ENCODE measurements at places on chromosomes 13 and 19. TPM values are rescaled to one million over a fixed set of nuclear protein-coding genes. Genes with fewer than 3 reads are reported as not detected.

Gene PAN3
- 18.0 TPM for total RNA-seq

Gene REXO1
- 5.6 TPM for total RNA-seq

Gene PCDH8
- total RNA-seq = not detected

Gene SLAIN1
- total RNA-seq = 1.4 TPM

Gene RGCC
- total RNA-seq = 17.0 TPM

Gene MEDAG
- total RNA-seq = 1.1 TPM

Gene COL4A2
- 97.1 TPM for total RNA-seq

Gene ADGRE3
- total RNA-seq = under 0.01 TPM

Gene KLK4
- not detected for total RNA-seq

Gene ZNF567
- 4.0 TPM for total RNA-seq
